ENCODE measurements at places on chromosomes 5 and 9.

- no peak for DNase-seq
Observed at GRCh38 chr9:79220251-79220650, 351.5 kb upstream of the TLE4 start.

GRCh38 chr9:104977580-104977979, 49.6 kb upstream of the ABCA1 start:
- no peak for DNase-seq

DNA sequence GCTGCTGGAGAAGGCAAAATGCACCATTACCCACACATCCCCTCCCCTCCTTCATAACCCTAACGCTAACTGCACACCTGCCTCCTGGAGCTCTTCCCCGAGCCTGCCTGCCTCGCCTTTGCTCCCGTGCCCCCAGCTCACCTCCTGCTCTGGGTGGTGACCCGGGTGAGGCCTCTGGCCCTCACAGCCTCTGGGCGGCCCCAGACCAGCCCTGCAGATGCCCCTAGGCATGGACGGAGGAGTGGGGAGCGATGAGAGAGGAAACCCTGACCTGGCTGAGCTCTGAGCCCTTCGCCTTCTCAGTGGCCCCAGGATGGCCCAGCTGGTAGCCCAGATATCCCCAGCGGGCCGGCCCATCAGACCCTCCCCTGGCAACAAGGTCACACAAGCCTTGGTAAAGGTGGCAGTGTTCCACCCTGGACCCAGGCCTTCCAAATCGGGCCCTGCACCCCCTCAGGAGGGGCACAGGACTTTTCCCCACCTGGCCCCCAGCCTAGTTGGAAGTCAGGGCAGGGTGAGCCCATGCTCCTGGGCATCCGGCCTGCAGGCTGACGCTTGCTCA, 14.5 kb upstream of the CAMSAP1 start:
- DNase-seq = no peak

DNA sequence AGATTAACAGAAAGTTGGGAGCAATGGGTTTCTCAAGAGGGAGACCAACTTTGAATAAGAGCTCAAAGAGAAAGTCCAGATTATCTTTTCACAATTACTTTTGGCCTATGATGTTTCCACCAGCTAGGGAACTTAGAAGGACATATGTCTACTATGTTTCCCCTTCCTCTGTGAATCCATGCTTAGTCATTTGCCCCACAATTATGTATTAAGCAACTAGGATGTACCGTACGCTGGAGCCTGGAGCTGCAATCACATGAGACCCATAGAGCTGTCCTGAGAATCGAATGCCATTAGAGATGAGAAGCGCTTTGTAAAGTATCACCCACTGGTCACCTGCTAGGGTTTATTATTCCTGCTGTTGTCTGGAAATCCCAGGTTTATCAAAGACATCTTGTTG, 78.8 kb downstream of the PDE6A start:
- no peak for DNase-seq

GRCh38 chr5:154541553-154541952, 63.5 kb upstream of the HAND1 start:
- no peak for DNase-seq

- DNase-seq = no peak
Observed at GRCh38 chr5:159663986-159664385, 252.3 kb upstream of the ADRA1B start.

- DNase-seq = no peak
Observed at GRCh38 chr9:20014168-20014567, 225.3 kb upstream of the SLC24A2 start.

GRCh38 chr5:24368115-24368514, 276.7 kb downstream of the CDH10 start:
- no peak for DNase-seq

DNA sequence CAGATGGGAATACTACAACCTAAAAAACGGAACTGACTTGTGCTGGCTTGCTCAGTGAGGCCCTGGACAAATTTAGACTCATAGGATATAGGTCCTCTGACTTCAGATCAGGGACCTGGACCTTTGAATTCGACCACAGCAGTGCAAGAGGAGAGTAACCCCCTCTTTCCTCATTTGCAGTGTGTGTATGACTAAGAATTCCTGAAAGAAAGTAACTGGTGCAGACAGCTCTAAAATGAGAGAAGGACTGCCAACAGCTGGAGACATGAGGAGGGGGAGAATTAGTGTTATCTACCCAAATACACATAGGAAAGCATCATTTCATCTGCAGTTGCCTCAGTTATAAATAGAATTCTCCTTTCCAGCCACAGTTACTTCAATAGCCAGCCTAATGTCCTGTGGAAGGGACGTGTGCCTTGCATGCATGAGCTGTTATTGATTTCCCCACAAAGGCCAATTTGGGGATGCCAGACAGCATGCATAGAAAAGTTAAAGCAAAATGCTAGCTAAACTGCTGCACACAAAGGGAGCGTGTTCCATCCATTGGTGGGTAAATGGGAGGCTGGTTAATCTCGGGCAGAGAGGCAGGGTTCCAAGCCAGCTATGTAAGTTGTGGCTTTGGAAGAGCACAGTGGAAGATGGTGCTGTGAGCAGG, 442.7 kb downstream of the CDK5RAP2 start:
- DNase-seq = no peak

- peak; percentile 17 for DNase-seq
Observed at GRCh38 chr5:38922199-38922598, 76.4 kb downstream of the OSMR start.

DNA sequence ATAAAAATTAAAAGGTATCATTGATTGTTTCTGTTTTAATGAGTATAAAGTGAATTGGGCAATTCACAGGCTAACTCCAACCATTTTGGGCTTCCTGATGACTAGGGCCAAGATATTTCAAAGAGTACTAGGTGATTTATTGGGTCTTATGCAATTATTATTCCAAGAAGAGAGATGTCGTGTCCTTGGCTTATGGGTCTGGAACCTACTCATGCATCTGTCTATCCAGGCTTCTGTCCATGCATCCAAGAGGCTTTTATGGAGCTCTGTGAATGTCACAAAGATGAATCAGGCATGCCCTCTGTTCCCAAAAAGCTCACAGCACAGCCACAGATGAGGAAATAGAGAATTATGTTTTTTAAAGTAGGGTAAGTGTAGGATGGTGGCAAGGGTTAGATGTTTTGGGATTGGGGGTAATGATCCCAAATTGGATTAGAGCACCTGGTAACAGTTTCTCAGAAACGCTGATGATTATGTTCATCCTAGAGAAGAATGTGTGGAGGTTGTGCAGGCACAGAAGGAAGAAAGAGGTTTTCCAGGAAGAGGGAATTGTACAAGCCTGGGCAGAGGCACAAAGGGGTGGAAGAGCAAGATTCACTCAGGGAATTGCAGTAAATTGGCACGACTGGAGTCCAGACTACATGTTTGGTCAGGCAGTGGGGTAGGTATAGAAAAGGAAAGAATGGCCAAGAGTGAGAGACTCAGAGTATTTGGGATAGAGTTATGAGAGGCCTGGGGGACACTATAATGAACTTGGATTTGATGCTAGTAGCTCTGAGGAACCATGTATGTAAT, 83.0 kb upstream of the TNC start:
- DNase-seq = no peak

GRCh38 chr9:105062222-105062855, 134.4 kb upstream of the ABCA1 start:
- DNase-seq = no peak

- DNase-seq = no peak
Observed at GRCh38 chr5:34719029-34719428, 62.9 kb downstream of the RAI14 start.

DNA sequence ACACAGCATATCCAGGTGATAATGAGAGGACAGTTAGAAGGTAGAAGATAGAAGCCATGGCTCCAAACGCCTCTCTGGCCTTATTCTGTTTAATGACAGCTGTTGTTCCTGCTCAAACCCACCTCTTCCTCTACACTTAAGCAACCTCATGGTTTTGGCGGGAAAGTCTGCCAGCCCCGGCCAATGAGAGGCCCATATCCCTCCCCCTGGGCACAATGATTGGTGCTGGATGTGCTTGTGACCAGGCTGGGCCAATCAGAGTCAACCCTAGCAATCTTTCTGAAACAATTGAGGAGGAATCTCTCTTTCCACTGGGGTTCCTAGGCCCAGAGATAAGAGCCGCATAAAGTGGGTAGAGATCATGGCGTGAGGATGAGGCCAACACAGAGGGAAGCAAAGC, 4.8 kb upstream of the GFI1B start:
- peak; percentile 42 for DNase-seq

GRCh38 chr5:74516211-74516636, 124.3 kb downstream of the ENC1 start:
- no peak for DNase-seq

- no peak for DNase-seq
Observed at GRCh38 chr5:111132731-111133435, 40.7 kb downstream of the WDR36 start.

DNA sequence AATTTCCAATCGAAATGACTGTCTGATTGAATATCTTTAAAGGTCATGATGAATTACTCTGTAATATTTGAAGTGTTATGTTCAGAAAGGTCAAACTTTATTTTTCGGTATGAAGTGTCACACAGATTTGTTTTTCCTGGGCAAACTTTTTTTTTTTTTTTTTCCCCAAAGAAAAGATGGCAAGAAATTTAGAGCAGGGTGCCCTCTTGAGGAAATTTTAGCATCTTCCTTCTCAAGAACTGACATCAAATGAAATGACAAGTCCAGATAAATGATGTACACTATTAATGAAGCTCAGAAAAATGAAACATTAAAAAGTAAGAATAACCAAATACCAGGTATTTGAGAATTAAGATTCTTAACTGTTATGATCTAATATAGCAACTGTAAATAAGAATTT, 123.6 kb downstream of the INVS start:
- DNase-seq = peak; percentile 11

DNA sequence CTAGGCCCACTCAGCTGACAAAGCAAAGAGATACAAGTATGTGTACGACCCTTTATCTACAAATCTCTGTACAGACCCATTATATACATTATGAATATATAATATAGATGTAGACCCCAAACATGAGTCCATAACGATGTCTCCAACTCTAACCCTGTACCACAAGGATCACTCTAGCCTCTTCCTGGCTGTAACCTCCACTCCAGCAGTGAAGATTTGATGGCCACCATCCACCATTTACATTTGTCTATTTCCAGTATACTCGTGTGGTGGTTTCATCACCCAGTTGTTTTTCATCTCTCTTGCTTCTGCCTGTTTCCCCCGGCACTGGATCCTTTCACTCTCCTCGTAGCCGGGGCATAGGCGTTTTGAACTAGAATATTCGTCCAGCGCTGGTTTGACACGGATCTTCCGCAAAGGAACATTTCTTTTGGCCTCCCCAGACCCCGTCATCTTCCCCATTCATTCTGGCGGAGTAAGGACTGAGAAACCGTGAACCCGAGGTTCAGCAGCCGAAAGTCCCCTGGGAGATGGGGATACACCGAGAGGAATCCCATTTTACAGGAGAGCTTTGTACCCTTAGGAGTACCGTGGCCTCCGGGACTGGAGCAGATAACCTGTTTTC, 828 bp upstream of the TRIO start:
- DNase-seq = no peak

DNA sequence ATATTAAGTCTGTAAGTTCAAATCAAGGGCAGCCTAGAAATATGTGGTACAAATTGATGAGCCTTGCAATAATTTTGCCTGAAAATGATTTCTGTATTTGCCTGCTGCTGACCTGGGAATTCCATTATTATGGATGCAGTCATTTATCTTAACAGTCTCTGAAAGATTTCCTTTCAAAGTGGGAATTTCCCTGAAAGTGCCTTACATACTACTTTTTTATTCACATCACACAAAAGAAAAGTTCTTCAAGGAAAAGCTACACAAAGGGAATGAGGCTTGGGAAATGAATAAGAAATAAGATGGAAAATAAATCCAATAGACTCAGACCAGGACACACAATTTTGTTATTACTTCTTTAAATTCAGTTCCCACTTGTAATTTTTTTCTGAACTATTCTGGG, 537.8 kb upstream of the PTGER4 start:
- DNase-seq = no peak

GRCh38 chr5:458547-459353, 15.8 kb downstream of the EXOC3 start:
- DNase-seq = no peak

GRCh38 chr5:96344678-96345577, 88.1 kb downstream of the PCSK1 start:
- DNase-seq = peak; percentile 36

DNA sequence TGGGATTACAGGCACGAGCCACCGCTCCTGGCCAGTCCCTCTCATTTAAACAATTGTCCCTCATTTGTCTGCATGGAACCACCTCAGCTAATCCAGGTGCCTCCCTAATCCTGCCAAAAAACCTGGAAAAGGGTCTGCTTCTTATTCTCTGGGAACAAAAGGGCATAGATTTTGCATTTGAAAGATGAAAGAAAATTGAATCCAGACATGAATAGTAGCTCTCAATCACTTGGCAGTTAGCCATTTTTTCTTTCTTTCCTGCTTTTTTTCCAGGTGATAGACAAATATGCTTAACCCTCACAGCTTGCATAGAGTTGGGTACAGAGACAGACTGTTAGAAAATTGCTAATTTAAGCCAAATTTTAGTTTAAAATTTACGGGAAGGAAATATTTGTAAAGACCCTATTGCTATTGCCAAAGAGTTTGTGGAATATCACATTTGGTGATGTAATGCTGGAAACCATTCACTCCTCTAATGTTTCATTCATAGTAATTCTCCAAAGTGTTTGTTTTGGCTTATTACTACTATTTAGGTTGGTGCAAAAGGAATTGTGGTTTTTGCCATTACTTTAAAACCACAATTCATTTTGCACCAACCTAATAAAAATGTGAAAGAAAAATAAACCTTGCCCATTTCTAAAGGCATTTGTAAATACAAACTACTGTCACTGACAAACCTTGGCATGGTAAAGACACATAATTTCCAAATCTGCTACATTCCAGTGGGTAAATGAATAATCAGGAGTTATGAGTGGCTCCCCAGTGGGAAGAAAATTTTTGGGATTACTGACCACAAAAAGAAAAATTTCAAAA, 80.5 kb upstream of the JAK2 start:
- DNase-seq = no peak

DNA sequence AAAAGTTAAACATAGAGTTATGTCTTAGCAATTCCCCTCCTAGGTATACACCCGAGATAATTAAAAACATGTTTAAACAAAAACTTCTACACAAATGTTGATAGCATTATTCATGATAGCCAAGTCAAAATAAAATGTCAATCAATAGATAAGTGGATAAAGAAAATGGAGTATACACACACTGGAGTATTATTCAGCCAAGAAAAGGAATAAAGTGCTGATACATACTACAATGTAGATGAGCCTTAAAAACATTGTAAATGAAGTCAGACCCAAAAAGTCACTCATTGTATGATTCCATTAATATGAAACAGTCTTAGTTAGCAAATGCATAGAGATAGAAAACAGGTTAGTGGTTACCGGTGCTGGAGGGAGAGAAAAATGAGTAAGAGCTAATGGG, 34.3 kb upstream of the SHB start:
- DNase-seq = no peak

DNA sequence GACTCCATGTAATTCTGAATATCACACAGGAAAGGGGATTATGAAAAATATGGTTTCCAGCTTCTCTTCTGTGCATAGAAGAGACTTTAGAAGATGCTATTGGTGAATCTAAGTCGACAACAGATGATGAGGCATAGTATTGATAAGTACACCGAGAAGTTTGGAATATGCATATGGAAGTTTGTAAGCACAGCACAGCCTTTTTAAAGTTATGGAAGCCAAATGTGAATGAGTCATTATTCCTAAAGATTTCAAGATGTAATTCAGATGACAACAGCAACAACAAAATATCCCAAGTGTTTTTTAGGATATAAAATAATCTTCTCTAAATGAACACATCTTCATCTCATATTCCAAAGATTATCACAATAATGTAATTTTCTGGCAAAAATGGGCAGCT, 1723.3 kb downstream of the EFNA5 start:
- no peak for DNase-seq
